Activated gamma-delta T cell treated with Interleukin-2 at 50 U/mL for 16 hours (primary cell): ENCODE measurements at places on chromosomes 7 and 10.

GRCh38 chr7:31114593-31115343, 62.7 kb downstream of the ADCYAP1R1 start:
- DNase-seq: no peak

DNA sequence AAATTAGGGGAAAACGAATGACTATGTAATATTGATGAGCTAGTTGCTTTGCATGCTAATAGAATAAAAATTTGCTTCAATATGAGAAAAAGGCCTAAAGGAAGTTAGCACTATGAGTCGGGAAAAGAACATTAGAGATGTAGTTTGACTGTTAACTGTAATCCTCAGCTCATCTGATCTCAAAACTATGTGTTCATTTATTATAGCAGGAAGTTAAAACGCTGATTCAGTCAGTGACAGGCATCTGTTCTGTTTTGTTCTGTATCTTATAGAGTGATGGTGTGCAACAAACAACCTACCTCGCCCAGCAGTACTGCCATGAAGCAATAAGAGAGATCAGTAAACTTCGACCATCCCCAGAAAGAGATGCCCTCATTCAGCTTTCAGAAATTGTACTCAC, 48.6 kb downstream of the PDSS1 start:
- no peak for DNase-seq

DNA sequence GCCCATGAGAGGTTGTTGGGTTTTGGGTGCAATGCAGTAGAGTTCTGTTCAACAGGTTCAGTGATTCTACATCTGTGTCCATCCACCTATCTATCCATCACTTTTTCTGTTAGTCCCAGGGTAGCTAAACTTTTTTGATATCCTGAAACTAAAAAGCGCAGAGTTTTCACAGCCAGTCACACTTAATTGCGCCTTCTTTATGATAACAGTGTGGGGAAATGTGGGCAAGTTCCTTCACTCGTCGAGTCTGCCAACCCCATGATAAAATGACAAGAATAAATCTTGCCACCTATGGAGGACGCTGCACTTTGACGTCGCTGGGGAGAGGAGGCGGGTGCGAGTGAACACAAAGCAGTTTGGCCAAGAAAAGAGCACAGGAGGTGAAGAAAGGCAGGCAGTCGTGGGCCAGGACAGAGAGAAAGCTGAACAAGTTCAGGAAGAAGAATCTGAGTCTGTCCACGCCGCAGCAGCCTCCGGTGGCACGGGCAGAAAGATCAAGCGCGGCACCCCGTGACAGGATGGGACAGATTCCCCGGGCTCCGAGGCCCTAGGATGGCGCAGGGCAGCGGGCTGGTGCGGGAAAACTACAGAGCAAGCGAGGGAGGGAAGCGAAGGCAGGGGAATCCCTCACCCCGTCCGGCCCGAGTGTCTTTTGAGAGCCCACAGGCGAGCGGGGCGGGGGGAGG, 9.2 kb downstream of the SP8 start:
- DNase-seq: no peak

DNA sequence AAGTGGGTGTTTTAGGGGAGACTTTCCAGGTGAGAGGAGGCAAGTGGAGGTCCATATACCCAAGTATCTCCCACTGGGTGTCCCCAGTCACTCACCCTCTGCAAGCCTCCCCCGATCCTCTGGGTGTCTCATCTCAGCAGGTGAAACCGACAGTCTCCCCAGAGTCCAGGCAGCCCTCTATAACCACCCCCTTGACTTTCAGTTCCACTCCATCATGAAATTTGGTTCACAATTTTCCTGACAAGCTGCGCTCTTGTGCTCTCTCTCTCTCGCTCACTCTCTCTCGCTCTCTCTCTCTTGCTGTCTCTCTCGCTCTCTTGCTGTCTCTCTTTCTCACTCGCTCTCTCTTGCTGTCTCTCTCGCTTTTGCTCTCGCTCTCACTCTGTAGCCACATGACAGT, 8.1 kb upstream of the RABGEF1 start:
- no peak for DNase-seq

DNA sequence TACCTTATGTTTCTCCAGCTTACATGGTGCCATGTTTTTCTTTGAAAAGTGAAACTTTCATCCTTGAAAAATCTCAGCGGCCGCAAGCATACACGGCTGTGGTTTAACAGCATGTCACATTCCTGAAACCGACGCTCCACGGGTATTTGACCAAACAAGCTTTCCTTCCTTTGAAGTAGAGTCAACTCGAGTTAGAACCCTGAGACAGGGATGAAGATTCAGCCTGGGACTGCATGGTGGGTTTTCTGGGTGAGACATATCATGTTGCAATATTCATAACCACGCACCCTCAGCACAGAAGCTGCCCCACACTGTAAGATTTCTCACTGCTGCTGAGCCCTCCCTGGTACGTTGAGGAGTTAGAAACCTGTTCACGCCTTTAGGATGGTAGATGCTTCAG, 8.1 kb downstream of the CYP26A1 start:
- no peak for DNase-seq

DNA sequence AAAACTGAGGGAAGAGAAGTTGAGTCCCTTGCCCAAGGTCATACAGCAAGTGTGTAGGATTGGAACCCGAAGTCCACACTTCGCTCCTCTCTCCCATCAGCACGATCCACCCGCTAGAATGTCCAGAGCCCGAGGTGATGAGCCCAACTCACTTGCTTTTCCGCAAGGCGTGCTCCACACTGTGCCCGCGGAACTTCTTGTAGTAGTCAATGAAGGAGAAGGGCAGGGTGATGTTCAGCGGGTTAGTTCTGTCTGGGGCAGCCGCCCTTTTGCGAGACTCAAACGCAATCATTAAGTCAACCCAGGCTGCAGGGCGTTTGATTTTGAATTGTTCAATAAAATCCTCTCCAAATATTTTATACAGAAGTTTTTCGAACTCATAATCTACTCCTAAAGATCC, 58.6 kb downstream of the PNLIPRP2 start:
- no peak for DNase-seq

DNA sequence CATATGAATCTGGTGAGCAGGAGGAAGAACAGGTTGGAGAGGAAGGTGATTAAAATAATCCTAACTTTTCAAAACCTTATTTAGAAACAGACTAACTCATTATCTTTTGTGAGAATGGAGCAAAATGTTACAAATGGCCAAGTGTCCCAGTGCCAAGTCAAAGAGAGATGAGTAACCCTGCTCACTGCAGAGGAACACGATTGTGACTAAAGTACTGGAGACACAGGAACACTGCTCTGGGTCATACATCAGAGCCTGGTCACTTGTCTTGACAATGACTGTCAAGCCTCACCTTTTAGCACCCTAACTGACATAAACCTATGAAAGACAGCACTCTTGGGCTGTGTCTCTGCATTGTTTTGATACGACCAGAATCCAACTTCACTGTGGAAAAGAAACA, 108.8 kb downstream of the SGMS1 start:
- DNase-seq: no peak

- DNase-seq: no peak
Observed at GRCh38 chr10:60611291-60611747, 167.0 kb upstream of the CDK1 start.

DNA sequence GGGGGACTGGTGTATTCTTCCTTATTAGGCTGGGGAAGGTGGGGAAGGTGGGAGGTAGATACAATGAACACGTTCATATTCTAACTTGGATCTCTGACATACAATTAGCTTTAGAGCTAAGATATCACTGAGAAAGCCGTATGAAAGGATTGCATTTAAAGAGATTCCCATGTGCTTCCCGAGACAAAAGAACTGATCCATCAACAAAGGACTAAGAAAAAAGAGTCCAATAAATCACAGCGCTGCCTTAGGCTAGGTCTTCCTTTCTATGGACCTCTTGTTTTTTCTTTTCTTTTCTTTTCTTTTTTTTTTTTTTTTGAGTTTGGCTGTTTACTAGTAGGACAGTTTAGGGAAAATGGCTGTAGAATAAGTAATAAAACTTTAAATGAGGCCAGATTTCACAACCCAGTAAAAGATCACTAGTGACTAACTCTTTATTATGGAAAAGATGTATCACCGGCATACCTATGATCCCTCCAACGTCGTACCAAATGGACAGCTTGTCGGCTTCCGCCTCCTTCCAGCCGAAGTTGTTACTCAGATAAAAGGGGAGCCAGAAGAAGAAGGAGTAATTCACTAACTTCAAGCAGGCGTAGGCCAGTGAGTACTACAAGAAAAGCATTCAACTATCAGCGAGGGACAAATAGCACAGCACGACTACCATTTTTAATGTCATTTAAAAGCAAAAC, 50.0 kb downstream of the SLC37A3 start:
- no peak for DNase-seq

- no peak for DNase-seq
Observed at GRCh38 chr7:114819616-114820362, 102.1 kb upstream of the MDFIC start.

GRCh38 chr10:48454302-48455054, 148.0 kb downstream of the MAPK8 start:
- no peak for DNase-seq

- DNase-seq: no peak
Observed at GRCh38 chr10:94146313-94146712, 152.6 kb downstream of the PLCE1 start.

- no peak for DNase-seq
Observed at GRCh38 chr10:14020037-14020664, 310.6 kb downstream of the FRMD4A start.

GRCh38 chr7:47039089-47039648, 542.7 kb downstream of the TNS3 start:
- DNase-seq: no peak

DNA sequence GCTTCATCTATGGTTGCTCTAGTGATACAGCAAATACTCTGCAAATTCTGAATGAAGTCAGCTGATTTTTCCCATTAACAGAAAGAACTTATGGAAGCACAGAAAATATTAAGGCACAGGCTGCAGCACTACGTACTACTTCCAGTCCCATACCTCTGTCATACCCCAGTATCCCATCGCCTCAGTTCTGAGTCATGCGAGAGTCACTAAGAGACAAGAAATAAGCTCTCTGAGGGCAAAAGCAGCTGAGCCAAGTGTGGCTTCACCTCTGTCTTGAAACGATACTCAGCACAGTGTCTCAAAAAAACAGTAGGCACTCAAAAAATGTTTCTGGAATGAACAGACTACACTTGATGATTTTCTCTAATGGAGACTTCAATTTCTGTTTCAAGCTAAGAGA, 48.2 kb downstream of the EZH2 start:
- no peak for DNase-seq

DNA sequence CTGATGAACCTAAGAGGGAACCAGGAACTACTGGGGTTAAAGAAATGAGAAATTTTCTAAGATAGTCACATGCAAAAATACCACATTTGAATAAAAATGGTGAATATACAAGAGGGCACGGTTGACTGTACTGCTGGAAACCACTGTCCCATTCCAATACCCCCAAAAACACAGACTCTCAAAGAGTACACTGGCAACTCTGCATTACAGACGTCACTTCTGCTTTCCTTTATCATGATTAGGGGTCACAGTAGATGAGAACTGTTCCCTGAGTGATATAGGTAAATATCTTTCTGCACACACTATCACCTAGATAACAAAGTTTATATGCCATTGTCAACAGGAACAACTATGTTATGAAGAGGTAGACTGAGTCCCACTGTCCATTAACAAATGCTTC, 69.5 kb downstream of the RAPGEF5 start:
- DNase-seq: no peak

GRCh38 chr7:79459381-79459780, 5.9 kb upstream of the MAGI2 start:
- no peak for DNase-seq

- no peak for DNase-seq
Observed at GRCh38 chr10:62083412-62084267, 182.1 kb downstream of the ARID5B start.

DNA sequence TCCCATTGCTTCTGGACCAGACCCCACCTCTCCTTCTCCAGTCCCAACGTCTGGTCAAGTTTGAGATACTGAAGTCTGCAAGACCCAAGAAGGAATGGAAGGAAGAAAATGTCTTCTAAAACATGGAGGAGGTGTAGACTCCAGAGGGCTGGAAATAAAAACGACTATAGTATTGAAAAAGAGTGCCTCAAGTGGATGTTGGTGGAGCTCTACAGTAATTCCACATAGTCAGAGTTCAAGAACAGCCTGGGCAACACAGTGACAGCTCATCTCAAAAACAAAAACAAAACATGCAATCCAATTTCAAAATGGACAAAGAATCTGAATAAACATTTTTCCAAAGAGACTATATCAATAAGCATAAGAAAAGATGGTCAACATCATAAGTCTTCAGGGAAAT, 2.3 kb upstream of the PCGF6 start:
- no peak for DNase-seq

- DNase-seq: no peak
Observed at GRCh38 chr10:73962386-73962785, 35.5 kb upstream of the VCL start.

GRCh38 chr7:154931906-154932305, 71.0 kb downstream of the PAXIP1 start:
- DNase-seq: no peak

GRCh38 chr10:110615057-110615747, 28.9 kb upstream of the RBM20 start:
- no peak for DNase-seq

DNA sequence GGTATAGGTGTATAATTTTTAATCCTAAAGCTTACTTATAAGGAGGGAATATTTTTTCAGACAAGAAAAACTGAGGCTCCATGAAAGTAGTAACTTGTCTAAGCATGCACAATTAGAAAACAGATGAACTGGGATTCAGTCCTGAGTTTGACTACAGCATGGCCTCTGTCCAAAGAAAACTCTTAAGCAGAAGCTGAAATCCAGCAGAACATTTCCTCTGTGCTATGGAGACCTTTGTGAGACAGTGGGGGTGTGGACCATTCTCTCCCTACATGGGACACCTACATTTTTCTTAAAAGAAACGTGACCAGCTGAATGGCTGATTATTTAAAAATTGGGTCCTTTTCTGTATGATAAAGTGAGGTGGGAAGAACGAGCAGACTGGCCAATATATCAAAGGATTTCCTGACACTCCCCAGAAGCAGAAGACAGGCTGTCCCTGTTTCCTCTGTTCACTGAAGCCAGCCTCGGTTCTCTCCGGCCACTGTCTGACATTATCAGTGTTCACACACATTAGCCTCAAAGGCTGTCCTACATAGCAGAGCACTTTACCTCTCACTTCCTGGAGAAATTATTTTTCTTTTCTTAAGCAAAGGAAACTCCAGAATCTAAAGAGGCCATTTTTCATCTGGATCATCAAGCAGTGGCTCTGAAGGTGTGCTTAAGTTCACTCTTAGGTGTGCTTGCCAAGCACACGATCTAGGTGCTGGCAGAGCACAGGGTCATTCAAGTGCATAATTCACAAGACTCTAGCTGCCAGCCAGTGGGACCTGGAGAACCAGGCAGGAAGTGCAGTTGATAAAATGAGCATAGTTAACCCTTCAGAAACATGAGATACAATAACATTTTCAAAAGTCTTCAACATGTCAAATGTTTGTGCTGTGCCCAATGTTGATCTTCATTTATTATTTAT, 40.4 kb upstream of the KIAA1217 start:
- no peak for DNase-seq
